ENCODE measurements at places on chromosomes 16 and 17.
A peak's percentile ranks its signal among the peaks of the same experiment; 100 is the strongest.

DNA sequence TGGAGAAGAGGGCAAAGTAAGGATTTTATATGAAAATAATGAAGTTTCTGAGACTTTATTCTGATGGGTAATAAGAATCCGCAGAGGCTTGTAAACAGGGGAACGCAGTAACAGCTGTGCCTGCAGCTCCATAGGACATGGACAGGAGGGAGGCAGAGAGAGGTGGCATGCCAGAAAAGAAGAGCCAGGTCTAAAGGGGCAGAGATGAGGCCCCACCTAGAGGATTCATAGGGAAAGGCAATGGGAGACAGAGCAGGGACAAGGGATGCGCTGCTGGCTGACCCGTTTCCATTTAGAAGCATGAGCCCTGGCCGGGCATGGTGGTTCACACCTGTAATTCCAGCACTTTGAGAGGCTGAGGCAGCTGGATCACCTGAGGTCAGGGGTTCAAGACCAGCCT, 340.3 kb upstream of the CDH5 start:
- DNase-seq: no peak

GRCh38 chr16:85180827-85181738, 68.8 kb upstream of the CIBAR2 start:
- DNase-seq: no peak

DNA sequence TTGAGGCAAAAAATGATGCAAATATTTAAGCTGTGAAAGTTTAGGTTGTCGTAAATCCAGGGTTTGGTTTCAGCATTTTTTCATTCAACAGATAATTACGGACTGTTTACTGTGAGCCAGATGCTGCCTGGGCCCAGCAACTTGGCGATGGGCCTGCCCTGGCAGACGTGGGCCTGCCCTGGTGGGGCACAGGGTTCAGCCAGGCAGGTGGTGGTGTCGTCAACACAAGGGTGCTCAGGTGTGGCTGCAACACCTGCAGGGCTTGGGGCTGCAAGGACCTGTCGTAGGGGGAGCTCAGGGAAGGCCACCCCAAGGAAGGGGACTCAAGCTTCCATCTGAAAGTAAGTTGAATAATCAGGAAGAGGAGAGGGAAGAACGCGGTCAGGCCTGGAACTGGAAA, 15.1 kb downstream of the ZC3H18 start:
- DNase-seq: no peak

DNA sequence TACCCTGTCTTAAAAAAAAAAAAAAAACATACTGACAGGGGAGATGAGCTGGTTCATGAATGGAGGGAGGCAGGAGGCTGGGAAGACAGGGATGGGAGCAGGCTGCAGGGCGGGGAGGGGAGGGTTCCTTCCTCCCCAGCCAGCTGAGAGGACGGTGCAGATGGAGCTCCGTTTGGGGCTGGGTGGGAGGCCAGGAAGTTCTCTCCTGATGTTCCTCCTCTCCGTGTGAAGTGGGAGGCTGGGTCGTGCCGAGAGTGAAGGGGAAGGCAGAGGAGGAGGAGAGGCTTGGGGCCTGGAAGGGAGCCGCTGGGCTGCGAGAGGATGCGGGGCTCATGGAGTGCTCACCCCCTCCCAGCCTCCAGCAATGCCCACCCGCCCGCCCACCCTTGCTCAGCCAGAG, 21.3 kb downstream of the SBK1 start:
- DNase-seq: no peak

- no peak for DNase-seq
Observed at GRCh38 chr16:28204204-28204603, 7.6 kb downstream of the XPO6 start.

DNA sequence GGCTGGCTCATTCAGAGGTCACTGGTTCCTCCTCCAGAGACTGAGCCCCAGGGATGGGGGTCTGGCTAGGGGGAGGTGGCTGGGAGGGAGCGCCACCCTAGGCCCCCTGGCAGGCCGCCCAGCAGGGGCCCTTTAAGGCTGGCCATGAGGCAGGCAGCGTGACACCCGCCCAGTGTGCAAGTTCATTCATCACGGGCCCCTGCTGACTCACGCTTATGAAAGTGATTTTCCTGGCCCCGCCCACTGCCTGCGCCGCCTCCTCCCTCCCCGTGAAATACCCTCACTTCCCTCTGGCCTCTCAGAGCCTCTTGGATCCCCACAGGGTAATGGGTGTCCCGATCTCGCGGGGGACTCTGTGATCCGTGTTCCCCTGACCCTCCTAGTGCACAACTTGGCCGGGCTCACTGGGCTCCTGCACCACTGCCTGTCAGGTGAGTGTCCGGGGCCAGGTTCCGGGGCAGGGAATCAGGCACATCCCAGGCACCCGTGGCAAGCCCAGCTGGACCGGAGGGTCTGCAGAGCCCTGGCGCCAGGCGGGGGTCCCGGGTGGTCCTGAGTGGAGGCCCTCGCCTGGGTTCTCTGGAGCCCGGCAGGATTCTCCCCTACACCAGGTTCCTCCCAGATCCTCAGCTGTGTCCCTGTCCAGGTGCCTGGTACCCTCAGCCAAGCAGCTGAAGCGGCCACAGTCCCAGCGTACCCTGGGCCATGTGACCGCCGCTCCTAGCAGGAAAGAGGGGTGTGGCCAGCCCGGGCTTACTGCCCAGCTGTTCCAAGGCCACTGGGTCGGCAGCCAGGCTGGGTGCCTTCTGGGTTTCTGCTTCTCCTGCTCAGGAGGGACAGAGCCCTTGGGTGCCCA, at the start of gene OSGIN1:
TSS of gene OSGIN1 (plus strand) at position 301 of the 856 bp plus-strand sequence. CDS start 4,432 bp downstream, outside the sequence.
- peak; percentile 32 for DNase-seq
